Omental fat pad (tissue), 4 donors: ENCODE measurements at places on chromosomes 13 and 19. TPM values are rescaled to one million over a fixed set of nuclear protein-coding genes. Genes with fewer than 3 reads are reported as not detected.

Gene IL12RB1
- total RNA-seq, result 1.9 TPM

Gene SPACA6
- 10.5 TPM for total RNA-seq

Gene CABP5
- not detected for total RNA-seq

Gene KLC3
- total RNA-seq, result not detected

Gene SIGLEC5
- total RNA-seq, result not detected

Gene CYP4F8
- total RNA-seq, result not detected
